Mesendoderm (in vitro differentiated cells): ENCODE measurements at places on chromosomes 7 and 10.
A peak's percentile ranks its signal among the peaks of the same experiment; 100 is the strongest.

GRCh38 chr10:45375101-45375500, 1.1 kb downstream of the ALOX5 start:
- no peak for DNase-seq

DNA sequence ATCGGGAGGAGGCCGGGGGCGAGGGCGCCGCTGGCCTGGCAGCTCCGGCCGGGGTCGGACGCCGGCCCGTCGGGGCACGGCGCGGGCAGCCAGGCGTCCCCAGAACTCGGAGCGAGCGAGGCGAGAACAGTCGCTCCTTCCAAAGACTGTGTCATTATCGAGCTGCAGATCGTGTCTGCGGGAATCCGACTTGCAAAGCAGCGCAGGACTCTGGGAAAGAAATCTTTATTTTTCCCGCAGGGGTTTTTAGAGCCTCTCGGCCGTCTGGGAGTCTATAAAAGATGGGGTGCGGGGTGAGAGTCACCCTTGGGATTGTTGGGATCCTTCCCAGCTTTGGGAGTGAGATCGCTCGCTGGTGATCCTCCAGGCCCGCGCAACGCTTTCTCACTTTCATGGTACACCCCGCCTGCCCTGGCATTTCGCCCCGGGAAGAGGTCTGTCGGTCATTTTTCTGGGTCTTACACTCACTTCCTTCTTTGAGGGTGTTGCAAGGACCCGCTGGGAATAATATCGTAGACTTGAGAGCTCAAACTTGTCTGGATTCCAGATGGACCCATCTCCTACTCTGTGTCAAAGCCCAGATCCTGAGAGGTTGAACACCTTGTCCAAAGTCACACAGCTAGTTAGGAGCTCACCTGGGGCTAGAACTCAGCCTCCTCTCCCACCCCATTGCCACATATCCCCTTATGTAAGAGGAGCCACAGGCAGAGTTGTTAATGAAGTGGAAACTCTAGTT, 1.0 kb downstream of the UBTD1 start:
- DNase-seq, result peak; percentile 46

- DNase-seq, result no peak
Measured at GRCh38 chr10:6885284-6885683, 305.2 kb upstream of the PRKCQ start.

DNA sequence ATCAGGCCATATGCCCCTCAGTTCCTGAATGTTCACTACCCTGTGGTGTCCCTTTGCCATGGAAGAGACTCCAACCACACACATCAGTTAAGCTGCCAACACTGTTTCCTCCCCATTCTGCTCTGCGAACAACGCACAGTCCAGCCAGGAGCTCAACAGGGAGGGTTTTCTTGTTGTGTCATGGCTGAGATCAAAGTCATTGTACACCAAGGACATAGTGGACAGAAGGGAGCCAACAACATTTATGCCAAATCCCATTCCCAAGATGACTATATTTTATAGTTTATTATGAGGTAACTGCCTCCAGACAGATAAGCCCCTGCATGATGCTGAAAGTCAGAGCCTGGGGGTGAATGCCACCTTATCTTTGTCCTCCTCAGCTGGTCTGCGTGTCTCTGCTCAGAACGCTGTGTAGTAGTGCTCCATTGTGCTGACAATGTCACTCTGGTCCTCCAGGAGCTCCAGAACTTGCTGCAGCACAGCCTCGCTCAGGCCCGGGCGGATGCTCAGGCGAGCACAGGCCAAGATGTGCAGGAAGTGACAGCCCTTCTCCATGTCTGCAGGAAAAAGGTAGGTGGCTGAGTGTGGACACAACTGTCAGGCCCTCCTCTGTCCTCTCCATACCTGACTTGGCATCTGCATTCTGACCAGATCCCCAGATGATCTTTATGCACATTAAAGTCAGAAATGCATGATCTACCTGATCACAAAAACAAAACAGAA, 27.1 kb upstream of the SH3PXD2A start:
- no peak for DNase-seq

DNA sequence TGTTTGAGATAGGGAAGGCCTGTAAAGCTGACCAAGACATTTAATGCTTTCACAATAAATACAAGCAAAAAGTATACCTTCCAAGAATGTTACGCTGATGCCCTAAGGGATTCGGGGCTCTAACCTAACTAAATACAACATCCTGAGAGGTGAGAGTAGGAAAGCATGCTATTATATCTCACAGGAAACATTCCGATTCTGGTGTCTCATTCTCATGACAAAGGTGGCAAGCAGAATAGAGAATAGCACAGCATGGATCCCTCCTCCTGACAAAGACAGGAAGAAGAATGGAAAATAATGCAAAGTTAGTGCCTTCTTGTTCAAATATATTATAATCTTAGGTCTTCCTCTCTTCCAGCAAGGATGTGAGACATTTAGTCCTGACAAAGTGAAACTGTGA, 504.3 kb downstream of the TFEC start:
- DNase-seq, result peak; percentile 82

DNA sequence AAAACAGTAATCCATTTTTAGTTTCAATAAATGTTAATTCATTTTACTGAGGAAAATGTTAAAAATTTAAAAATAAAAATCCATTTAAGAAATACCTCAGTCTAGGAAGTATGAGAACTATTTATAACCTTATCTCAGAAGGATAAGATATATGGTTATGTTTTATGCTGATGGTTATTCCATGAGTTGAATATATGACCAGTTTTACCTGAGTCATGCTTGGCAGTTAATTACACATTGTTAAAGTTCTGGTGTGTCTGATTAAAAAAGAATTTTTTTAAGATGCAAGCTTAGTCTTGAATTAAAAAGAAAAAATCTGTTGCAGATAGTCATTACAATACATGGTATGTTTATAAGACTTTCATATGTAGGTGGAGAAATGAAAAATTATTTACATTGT, 191.7 kb downstream of the ARL4A start:
- no peak for DNase-seq

GRCh38 chr10:86888585-86889381, 68.6 kb downstream of the MMRN2 start:
- DNase-seq, result no peak

GRCh38 chr7:111025006-111025405, 65.9 kb upstream of the LRRN3 start:
- no peak for DNase-seq

GRCh38 chr10:72875250-72876055, 18.1 kb upstream of the OIT3 start:
- peak; percentile 47 for DNase-seq

GRCh38 chr7:80151274-80151665, 16.6 kb downstream of the GNAI1 start:
- no peak for DNase-seq

DNA sequence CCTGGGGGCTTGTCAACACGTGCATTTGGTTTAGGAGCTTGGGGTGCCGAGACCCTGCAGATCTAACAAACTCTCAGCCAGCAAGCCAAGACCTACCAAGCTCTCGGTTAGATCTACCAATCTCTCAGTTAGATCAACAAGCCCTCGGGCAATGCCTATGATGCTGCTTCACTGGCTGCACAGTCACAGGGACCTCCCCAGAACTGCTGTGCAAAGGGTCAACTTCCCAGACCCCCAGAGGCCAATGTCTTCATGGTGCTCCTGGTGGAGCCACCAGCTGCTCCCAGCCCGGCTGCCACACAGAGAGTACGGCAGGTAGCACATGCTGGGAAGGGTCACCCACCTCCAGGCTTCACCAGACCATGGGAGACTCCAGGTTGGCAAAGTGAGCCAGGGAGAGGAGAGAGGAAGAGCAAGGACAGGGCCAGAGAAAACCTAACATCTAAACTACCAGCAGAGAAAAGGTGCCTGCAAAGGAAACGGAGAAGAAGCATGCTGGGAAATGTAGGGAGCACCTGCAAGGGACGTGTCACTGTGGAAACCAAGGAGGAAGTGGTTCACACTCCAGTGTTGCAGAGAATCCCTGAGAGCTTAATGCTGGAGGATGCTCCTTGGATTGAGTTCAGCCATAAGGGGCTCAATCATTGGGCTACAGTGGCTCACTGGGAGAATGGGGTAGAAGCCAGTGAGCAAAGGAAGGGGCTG, 51.5 kb upstream of the GDF10 start:
- DNase-seq, result no peak

DNA sequence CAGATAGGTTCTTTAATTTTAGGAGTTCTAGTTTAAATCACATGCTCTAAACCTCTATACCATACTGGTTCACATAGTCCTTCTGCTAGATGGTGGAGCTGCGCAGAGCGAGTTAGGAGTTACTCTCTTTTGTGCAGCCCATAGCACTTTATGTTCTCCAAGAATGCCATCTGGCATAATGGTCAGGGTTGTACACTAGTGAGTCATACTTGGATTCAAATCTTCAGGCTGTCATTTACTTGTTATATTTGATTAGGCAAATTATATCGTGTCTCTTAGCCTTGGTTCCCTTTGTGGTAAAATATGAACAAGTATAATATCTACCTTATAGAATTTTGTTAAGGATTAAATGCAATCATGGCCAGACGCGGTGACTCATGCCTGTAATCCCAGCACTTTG, 1078.3 kb downstream of the NRG3 start:
- no peak for DNase-seq

DNA sequence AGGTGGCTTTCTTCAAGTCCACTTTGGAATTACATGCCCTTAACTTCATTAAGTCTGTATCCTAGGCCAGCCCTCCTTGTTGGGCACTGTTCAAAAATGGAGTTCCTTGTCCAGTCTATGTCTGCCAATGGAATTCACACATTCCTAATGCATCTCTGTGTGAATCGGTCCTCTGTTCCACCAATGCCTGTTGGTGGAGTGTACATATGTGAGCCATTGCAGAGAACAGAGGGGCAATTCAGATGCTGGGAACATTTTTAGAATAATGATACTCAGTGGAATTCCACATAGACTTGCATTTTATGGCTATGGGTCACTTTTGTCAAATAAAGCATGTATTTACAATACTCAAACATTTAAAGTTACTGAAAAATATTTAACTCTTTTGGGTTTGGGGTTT, 108.3 kb downstream of the COL28A1 start:
- DNase-seq, result no peak

GRCh38 chr7:77797734-77798393, 370 bp downstream of the TMEM60 start:
- DNase-seq, result no peak

GRCh38 chr7:129494041-129494440, 8.3 kb upstream of the SMKR1 start:
- DNase-seq, result no peak

GRCh38 chr10:133373174-133374090, at the start of gene ECHS1:
ECHS1 (minus strand) TSS chr10:133373354; CDS start chr10:133373333, 21 bp downstream.
- DNase-seq, result peak; percentile 94

DNA sequence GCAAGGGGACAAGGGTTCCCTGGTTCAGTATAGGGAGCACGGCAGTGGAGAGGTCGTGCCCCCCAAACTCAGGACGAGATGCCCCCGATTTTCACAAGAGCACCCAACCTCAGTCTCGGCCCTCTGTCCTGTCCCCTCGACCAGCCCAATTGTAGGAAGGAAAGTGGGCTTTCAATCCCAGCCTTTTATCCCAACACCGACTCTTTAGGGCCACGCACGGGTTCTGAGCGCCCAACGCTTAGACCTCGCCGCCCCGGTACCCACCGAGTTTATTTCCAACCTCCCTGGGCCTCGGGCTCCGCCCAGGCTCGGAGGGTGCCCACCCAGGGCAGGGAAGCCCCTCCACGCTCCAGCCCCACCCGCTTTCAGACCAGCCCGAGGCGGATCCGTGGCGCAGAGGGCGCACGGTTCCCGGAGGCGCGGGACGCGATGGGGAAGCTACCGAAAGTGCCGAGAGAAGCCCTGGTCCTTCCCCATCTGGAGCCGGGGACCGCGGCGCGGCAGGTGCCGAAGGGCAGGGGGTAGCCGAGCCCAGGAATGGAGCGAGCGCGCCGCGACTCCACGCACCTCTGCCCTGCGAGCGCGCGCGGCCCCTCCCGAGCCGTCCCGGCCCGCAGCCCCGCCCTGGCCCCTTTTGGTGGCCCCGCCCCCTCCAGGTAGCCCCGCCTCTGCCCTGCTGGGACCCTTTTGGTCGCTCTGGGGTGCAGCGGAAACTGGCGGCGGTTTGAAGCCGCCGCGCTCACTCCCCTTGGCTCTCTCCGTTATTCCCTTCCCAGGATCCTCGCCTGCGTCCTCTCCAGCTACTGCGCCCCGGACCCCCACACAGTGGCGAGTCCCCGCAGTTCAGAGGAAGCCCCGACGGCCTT, 20.4 kb downstream of the GRID2IP start:
- DNase-seq, result peak; percentile 54

- DNase-seq, result peak; percentile 84
Measured at GRCh38 chr10:128062331-128062880, 63.8 kb downstream of the MKI67 start.

DNA sequence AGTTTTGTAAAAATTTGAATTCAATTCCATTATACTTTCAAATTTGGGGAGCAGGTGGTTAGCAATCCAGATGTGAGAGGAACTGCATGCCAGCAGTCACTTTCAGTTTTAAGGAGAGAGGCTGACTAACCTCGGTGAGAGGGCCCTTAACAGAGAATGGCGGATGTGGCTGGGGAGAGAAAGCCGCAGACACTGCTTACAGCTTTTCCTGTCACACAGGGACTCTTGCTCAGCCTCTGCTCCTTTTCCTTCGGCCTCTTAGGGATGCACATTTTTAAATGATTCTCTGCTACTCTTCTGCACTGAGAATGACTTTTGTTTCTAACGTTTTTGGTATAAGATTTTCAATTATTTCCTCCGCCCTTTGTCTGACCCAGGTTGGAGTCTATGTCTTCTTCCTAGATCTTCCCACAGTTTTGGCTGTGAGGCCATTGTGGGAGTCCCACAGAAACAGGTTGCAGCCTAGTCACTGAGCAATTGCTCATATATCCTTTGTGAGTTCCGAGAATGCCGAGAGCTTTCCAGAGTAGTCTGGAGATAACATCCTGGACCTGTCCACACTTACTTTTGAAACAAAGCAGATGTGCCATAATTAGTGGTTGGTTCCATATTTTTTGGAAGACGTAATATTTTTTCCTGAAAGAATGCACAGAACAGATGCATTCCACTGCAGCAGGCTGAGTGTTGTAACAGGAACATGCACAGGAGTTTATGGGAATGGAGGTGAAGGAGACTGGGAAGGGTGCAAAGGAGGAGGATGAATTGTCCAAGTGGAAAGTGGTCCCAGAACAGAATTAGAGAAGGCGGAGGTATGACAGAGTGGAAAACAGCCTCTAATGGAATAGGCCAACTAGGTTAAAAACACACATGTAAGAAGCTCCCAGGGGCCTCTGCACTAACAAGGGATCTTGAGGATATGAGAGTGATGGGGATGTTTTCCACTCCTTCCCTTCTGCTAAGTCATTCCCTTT, 168.0 kb upstream of the ZNF32 start:
- DNase-seq, result no peak

DNA sequence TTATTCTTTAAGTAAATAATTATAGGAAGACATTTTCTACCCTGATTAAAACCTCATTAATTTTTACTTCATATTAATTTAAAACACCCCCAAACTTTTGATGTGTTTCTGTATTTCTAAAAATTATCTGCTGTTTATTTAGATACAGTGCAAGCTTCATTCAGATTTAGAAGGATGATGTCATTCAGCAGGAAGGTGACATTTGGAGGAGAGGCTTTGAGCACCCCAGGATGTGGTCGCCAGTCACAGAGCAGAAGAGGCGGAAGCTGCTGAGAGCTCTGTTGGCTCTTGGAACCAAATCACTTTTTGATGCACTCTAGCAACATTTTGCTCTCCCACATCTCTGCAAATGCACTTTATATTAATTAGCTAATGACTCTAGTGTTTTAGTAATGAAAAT, 233.9 kb upstream of the CACNA2D1 start:
- DNase-seq, result peak; percentile 67

GRCh38 chr7:17404006-17404405, 105.6 kb downstream of the AHR start:
- peak; percentile 56 for DNase-seq

- DNase-seq, result no peak
Measured at GRCh38 chr7:43199371-43200160, 87.1 kb downstream of the HECW1 start.
